ENCODE measurements at places on chromosomes 6 and 20. TPM values are rescaled to one million over a fixed set of nuclear protein-coding genes. Genes with fewer than 3 reads are reported as not detected.

C6orf52 gene
- polyA plus RNA-seq = not detected

CYP21A2 gene
- polyA plus RNA-seq = not detected

SUMO4 gene
- 0.49 TPM for polyA plus RNA-seq

DCBLD1 gene
- polyA plus RNA-seq = 11.5 TPM

GPR63 gene
- 0.63 TPM for polyA plus RNA-seq

FAM83C gene
- polyA plus RNA-seq = not detected

GUCA1A gene
- polyA plus RNA-seq = not detected

FOXC1 gene
- polyA plus RNA-seq = 52.5 TPM

ZNF76 gene
- 10.6 TPM for polyA plus RNA-seq

PLAGL2 gene
- 1.8 TPM for polyA plus RNA-seq

SGK2 gene
- 2.7 TPM for polyA plus RNA-seq

RNF8 gene
- polyA plus RNA-seq = 15.4 TPM

LY6G5B gene
- polyA plus RNA-seq = 1.6 TPM
